GM20000 (cell line): ENCODE measurements at places on chromosomes 13 and 19.
A peak's percentile ranks its signal among the peaks of the same experiment; 100 is the strongest.

- DNase-seq = no peak
Observed at GRCh38 chr13:94232161-94232950, 247.1 kb downstream of the DCT start.

- no peak for DNase-seq
Observed at GRCh38 chr13:49185264-49185663, 34.9 kb upstream of the MLNR start.

- DNase-seq = no peak
Observed at GRCh38 chr19:50992666-50993035, 8.8 kb downstream of the KLK8 start.

DNA sequence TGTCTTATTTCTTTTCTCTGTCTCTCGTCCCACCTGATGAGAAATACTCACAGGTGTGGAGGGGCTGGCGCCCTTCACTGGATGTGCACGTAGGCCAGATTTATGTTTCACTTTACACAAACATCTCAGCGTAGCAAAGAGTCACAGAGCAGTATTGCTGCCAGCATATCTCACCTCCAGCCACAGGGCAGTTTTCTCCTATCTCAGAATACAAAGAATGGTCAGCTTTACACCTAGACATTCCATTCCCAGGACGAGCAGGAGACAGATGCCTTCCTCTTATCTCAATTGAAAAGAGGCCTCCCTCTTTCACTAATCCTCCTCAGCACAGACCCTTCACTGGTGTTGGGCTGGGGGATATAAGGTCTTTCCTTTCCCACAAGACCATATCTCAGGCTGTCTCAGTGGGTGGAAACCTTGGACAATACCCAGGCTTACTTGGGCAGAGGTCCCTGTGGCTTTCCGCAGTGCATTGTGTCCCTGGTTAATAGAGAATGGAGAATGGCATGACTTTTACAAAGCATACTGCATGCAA lies 7.2 kb upstream of the ZNF611 start:
- DNase-seq = no peak

DNA sequence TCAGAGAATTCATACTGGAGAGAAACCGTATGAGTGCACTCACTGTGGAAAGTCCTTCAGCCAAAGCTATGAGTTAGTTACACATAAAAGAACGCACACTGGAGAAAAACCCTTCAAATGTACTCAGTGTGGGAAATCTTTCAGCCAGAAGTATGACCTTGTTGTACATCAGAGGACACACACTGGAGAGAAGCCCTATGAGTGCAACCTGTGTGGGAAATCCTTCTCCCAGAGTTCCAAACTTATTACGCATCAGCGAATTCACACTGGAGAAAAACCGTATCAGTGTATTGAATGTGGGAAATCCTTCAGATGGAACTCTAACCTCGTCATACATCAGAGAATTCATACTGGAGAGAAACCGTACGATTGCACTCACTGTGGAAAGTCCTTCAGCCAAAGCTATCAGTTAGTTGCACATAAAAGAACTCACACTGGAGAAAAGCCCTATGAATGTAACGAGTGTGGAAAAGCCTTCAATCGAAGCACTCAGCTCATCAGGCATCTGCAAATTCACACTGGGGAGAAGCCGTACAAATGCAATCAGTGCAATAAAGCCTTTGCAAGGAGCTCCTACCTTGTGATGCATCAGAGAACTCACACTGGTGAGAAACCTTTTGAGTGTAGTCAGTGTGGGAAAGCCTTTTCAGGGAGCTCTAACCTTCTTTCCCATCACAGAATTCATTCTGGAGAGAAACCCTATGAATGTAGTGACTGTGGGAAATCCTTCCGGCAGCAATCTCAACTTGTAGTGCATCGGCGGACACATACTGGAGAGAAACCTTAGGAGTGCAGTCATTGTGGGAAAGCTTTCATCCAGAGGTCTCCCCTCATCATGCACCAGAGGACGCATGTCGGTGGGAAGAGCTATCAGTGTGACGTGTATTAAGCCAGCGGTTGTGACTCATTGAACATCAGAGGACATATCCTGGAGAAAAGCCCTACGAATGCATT lies 16.5 kb upstream of the ZNF8 start:
- no peak for DNase-seq

DNA sequence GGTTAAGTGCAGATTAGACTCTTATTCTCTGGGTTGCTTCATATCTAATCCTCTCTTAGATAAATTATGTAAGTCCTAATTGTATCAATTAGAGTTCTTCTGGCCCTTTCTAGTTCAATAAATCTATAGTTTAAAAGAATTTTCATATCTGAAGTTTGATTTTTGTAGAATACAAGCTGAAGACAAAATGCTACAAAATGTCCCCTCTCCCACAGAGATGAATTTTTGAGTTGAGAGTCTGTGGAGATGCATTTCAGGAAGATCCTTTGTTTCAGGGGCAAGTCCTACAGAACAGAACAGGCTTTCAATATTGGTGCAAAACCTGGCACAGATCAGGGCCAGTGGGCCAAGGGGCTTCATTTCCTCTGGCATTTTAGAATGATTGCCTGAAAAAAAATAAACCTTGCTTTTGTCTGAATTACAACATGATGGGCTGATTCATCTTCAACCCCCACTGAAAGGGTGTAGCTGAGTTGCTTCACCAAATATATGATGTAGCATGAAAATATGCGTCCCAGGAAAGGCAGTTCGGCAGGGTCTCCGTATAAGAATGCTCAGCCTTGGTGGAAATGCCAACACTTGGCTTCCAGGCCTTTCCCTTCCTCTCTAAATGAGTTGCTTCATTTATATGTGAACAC lies 6.4 kb upstream of the IPO5 start:
- no peak for DNase-seq

DNA sequence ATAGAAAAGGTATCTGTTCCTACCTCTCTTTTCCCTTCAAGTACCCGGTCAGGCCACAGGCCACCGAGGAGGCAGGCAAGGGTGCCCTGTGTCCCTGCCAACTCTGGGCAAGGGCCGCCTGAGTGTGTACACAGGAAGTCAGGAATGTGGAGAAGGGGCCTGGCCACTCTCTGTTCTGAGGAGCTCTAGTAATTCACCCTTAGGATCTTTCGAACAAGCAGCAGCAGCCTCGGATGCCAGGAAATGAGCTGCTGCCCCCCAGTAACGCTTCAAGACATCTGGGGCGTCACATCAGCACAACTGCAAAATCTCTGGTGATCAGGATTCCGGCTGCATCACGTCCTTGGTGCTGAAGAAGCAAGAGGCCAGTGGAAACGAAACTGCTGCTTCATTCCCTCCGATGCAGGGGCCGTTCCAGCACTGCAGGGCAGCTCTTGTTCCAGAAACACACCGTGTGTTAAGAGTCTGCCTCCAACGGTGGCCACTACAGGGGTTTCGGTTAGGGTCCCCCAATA lies 2.0 kb downstream of the RAB20 start:
- DNase-seq = no peak

DNA sequence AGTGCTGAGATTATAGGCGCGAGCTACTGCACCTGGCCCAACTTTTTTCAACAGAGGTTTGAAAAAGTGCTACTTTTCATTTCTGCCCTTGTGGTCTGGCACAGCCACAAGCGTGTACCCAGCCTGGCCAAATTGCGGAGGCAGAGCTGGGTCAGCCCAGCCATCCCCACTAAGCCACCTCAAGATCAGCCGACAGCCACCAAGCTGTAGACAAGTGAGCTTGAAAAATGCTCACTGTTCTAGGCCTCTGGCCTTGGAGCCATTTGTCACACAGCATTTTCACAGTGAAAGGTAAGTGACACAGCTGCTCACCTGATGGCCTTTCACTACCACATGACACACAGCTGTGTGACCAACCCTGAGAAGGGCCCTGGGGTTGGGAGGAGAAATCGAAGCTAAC lies 27.3 kb downstream of the DNMT1 start:
- no peak for DNase-seq

- no peak for DNase-seq
Observed at GRCh38 chr19:50416034-50416977, 2.4 kb upstream of the SPIB start.

DNA sequence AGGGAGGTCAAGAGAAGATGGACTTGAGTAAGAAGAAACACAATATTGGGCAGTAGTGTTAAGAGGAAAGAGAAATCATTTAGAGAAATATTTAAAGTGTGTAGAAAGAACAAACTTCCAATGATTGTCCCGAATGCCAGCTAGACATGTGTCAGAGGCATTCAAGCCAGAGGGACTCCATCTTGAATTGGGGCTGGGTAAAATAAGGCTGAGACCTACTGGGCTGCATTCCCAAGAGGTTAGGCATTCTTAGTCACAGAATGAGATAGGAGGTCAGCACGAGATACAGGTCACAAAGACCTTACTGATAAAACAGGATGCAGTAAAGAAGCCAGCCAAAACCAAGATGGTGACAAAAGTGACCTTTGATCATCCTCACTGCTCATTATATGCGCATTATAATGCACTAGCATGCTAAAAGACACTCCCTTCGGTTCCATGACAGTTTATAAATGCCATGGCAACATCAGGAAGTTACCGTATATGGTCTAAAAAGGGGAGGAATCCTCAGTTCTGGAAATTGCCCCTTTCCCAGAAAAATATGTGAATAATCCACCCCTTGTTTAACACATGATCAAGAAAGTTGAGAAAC lies 127.0 kb upstream of the IPO5 start:
- DNase-seq = no peak

DNA sequence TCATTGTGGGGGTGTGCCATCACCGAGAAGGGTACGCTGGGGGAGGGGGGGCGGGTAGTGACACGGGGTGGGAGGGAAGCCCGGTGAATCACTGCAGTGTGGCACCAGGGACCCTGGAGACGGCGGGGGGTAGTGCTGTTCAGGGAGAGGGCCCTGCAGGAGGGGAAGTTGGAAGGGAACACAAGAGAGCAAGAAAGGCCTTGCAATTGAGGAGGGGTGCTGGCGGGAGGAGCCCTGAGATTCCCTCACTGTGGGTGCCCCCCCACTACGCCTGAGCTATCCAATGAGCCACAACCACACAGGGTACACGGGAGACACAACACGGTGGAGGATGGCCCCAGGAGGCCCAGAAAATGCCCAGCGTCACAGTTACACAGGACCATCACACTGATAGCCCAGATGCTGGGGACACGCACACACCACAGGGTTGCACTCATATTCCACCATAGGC lies 516 bp upstream of the ATP1A3 start:
- no peak for DNase-seq

GRCh38 chr13:31761951-31762350 lies 22.6 kb downstream of the RXFP2 start:
- DNase-seq = no peak

GRCh38 chr13:112330479-112331381 lies 45.4 kb upstream of the SPACA7 start:
- no peak for DNase-seq

- DNase-seq = peak; percentile 55
Observed at GRCh38 chr19:7799640-7800355, 30.2 kb upstream of the EVI5L start.

GRCh38 chr13:92838786-92839185 lies 387.8 kb upstream of the GPC6 start:
- DNase-seq = no peak

- no peak for DNase-seq
Observed at GRCh38 chr13:44331912-44332851, 41.4 kb upstream of the SERP2 start.

DNA sequence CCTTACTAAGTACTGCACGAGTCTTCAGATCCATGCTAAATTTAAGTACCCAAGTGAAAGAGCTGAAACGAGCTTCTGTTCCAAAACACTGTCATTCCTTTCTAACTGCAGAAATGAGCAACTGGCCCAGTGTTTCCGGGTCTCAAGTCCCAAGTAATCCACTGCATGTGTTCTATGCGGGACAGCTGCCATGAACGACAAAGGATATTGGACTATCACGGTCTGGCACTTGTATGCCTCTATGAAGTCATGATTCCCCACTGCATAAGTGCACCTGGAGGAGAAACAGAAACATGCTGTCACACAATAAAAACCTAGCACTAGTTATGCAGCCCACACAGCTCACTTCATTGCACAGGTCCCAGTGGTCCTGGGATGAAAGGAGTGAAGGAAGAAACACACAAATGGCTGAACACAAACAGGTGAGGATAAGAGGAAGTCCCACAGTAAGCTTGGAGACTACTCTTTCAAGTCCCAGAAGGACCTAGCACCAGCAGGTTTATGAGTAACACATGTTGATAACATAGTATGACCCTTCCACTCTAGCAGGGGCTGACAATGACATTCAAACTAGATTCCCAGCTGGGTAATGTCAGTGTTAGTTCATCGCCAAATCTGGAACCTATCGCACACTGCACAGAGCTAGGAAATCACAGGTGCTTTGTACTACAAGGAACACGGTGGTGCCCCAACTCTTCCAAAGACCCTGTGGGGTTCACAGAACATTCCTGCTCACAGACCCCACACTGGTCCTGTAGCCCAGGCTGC lies 11.3 kb downstream of the PCID2 start:
- DNase-seq = no peak

DNA sequence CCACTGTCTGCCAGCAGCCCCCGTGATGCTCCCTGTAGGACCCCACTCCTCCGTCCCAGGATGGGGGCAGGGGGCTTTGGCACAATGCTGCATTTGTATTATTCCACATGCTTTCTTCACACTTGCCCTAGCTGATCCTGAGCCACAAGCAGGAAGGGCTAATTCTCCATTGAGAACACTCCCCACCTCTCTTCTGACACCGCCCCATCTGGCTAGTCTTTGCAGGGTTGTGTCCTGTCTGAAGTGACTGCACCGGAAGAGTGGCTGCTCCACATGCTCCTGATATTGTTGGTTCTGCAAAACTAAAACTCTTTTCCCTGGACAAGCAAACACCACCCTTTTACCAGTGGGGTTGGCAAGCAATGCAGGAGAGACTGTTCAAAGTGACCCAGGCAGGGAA lies 18.0 kb downstream of the ZNF574 start:
- DNase-seq = no peak

- peak; percentile 68 for DNase-seq
Observed at GRCh38 chr13:45340422-45341033, 455 bp downstream of the TPT1 start.

DNA sequence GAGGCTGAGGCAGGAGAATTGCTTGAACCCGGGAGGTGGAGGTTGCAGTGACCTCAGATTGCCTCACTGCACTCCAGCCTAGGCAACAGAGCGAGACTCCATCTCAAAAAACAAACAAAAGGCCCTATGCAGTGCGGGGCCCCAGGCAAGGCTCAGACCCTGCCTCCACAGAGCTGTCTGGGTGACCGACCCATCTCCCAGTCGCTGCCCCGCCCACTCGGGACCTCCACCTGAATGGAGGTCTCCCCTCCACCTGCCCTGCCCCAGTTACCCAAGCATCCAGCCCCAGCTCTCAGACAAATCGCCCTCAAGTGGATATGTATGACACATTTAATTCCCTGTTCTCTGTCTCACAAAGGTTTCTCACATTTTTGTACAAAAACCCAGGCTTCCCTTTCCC lies 2.2 kb upstream of the GARIN5B start:
- DNase-seq = no peak

DNA sequence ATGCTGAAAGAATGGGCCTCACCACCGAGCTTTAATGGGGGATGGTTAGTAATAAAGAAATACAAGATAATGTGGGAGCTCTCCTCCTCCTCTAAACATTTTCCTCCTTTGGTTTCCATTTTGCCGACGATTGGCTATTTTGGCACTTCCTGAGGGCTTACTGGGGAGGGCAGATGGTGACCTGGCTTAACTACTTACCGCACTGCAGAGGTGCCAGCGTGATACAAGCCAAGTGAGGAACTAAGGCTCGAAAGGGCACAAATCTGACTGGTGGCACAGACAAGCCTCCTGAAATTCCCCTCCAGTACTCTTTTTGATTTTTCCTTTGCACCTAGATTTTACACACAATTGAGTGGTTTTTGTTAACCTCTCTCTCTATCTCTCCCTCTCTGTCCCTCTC lies 53.3 kb upstream of the RAP2A start:
- no peak for DNase-seq
